ENCODE measurements at places on chromosomes 16 and 17. TPM values are rescaled to one million over a fixed set of nuclear protein-coding genes. Genes with fewer than 3 reads are reported as not detected.
A peak's percentile ranks its signal among the peaks of the same experiment; 100 is the strongest.

Gene DLX3
- not detected for total RNA-seq

Gene C16orf54
- 0.73 TPM for total RNA-seq

Gene SHCBP1
- total RNA-seq = 1.0 TPM

Gene DPEP1
- not detected for total RNA-seq

Gene GRAPL
- 1.2 TPM for total RNA-seq

Gene LRRC46
- total RNA-seq = 0.30 TPM

Gene ACAP1
- 14.0 TPM for total RNA-seq

Gene CCL3
- total RNA-seq = not detected

Gene GAS2L2
- total RNA-seq = 0.27 TPM

Gene PNMT
- 5.1 TPM for total RNA-seq

Gene CD300E
- 0.46 TPM for total RNA-seq

Gene RTN4RL1
- total RNA-seq = 3.2 TPM

GRCh38 chr16:81401035-81401950 is 43.3 kb upstream of the CMIP start:
- no peak for DNase-seq

GRCh38 chr16:7217797-7218196 is 114.8 kb upstream of the RBFOX1 start:
- no peak for DNase-seq

- DNase-seq = no peak
Observed at GRCh38 chr16:48250520-48251278, 3.4 kb upstream of the ABCC11 start.

DNA sequence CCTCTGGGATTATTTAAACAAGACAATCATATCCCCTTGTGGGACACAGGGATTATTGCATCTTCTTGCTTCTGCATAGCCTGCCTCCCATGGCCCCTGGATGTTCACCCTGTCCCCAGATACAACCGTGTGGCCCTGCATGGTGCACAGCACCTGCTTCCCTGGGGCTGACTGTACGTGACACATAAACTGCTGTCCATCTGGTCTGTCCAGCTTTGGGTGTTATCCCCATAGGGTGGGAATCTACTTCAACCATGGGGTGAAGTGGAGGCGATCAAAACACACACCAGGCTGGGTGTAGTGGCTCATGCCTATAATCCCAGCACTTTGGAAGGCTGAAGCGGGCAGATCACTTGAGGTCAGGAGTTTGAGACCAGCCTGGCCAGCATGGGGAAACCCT is 138.8 kb downstream of the XYLT1 start:
- no peak for DNase-seq

GRCh38 chr17:4488989-4489595 is 9.6 kb upstream of the SPNS2 start:
- DNase-seq = no peak

DNA sequence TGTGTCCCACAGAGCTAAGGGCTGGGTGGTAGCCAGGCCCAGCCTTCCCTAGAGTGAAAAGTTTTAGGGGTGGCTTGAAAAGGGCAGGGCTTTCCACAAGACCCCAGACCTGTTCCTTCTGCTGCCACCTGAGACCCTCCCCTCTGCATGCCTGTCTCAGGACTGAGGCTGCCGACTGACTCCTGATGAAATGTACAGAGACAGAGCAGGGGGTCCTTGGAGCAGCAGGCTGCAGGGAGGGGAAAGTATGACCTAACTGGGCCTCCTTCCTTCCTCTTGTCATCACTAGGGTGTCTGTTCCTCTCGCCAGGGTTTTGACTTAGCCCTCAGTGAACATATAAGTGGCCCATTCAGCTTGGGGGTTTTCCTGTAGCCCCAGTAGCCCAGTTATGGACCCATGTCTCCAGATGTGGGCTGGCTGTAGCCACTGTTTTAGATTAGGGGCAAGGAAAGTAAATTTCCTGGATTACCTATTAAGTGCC is 14.9 kb upstream of the NFATC3 start:
- no peak for DNase-seq

DNA sequence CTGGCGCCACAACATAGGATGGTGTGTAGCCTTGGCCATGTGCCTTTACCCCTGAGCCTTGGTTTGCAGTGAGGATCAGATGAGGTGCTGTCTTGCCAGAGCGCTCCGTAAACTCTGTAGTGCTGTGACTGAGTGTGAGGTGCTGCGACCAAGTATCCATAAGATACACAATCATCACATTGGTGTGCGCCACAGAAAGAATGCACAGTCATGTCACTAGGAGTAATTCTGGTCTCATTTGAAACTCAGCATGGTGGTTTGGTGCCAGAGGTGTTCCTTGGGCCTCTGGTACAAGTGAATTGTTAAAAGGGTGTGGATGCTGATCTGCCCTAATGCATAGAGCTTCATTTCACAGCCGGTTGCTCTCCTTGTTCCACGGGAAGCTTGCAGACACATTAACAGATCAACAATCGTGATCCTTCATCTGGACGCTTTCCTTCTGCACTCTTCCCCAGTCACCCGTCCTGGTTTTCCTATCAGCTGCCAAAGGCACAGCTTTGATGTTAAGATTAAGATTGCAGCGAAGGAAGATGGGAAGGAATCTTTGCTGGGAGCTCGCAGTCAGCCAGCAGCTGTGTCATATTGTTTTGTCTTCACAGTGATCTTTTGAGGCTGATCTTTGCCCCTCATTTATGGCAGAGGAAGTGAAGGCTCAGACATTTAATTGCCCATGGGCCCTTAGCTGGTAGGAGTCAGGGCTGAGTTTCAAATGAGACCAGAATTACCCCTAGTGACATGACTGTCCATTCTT is 79.1 kb downstream of the KSR1 start:
- no peak for DNase-seq

DNA sequence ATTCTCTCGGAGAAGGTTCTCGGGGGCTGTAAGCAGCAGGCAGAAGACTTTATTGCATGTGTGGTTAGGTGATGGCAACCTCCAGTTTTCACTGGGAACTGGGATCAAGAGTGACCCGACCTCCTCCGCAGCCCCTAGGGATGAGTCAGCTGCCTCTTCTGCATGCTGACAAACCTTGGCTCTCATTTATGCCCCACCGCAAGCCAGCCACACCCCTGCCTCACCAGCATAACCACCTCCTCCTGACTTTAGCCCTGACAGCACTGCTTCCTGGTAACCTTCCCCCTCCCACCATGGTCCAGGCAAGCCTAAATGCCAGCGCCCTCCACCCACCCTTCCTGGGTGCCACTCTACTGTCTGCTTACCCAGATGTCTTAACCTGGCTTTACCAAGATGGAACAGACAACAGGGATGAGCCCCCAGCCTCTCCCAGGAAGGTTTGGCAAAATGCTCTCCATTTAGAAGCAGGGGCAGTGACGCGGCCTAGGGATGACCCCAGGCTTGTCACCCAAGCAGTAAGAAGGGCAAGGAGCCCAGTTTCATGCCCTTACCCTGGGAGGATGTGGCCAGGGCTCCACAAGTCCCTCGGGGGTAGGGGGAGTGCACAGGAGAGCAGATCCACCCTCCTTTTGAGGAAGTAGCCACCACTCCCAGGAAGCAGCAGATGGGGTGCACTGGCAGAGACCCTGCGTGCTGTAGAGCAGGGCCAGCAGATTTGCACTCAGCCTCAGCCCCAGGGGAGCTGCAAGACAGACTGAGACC is 73.5 kb downstream of the GOSR1 start:
- DNase-seq = no peak

GRCh38 chr17:60766778-60767190 is 89.1 kb downstream of the BCAS3 start:
- peak; percentile 54 for DNase-seq

- no peak for DNase-seq
Observed at GRCh38 chr16:78648517-78648916, 549.1 kb downstream of the WWOX start.

DNA sequence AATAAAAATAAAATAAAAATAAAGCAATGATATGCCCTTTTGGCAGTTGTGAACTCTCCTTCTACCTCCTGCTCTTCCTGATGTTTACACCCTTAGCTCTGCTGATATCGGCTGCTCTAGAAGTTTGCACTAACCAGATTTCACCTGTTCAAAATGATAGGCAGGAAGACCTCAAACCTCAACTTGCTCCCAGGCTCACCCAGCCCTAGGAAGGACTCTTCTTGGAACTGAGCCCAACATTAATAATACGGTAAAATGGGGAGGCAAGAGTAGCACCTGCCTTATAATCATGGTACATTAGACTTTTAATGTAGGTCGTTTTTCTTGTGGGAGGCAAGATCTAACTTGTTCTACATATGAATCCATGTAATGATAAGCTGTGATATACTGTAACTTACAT is 61.2 kb upstream of the MED13 start:
- no peak for DNase-seq

- DNase-seq = no peak
Observed at GRCh38 chr16:56898847-56899246, 33.1 kb upstream of the HERPUD1 start.

GRCh38 chr17:81027038-81027437 is 7.9 kb upstream of the BAIAP2 start:
- no peak for DNase-seq

GRCh38 chr17:75574404-75575036 is 13.1 kb upstream of the MYO15B start:
- DNase-seq = no peak

- DNase-seq = no peak
Observed at GRCh38 chr17:58580671-58581070, 66.2 kb upstream of the MTMR4 start.

DNA sequence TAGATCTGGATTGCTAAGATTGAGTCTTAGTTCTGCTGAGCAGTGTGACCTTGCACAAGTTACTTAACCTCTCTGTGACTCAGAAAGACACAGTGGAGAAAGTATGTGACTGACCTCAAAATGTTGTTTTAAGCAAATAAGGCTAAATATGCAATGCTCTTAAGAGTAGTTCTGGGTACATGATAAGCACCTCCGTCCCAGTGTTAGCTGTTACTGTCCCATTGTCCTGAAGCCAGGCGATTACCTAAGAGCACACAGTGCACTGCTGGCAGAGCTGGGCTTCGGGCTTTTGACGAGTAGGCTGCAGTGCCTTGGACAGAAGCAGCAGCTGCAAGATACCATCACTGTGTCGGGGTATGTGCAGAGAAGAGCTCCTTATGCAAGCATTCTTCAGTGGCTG is 32.7 kb upstream of the FOXF1 start:
- DNase-seq = no peak

GRCh38 chr16:83214671-83215070 is 587.9 kb downstream of the CDH13 start:
- no peak for DNase-seq

GRCh38 chr16:16036359-16036792 is 87.0 kb downstream of the ABCC1 start:
- DNase-seq = no peak
